ENCODE measurements at places on chromosomes 1 and 21. TPM values are rescaled to one million over a fixed set of nuclear protein-coding genes. Genes with fewer than 3 reads are reported as not detected.

DNA sequence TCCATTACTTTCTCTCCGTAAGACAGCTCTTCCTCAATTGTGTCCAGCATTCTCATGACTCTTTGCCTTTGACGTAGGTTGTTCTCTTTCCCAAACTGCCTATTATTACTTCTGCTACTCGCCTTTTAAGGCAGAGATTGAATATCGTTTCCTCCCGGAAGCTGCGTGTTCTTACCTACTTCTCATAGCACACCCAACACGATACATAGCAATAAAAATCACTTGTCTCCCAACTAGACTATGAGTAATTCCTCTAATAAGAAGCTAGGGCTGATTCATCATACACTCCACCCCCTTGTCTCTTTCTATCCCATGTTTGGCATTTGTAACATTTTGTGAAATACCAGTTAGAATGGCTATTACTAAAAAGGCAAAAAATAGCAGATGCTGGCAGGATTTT is 55.8 kb upstream of the SGIP1 start:
- DNase-seq = no peak
- H3K36me3 ChIP-seq = no peaks in the 10 kb centered on the region
- H3K27ac ChIP-seq = no peak overlapping the region

KCNJ9 gene
- total RNA-seq = not detected

GRCh38 chr1:20732071-20732587 is 374 bp downstream of the SH2D5 start:
- DNase-seq = peak; percentile 75
- H3K36me3 ChIP-seq = no peaks in the 10 kb centered on the region
- H3K27me3 ChIP-seq = no peaks in the 10 kb centered on the region
- peak overlapping the region; percentile 3 for H3K4me3 ChIP-seq
- no peak overlapping the region for H3K27ac ChIP-seq

AMIGO1 gene
- 13.7 TPM for total RNA-seq

- H3K4me1 ChIP-seq = no peaks in the 10 kb centered on the region
- H3K4me3 ChIP-seq = no peak overlapping the region
- H3K27me3 ChIP-seq = no peaks in the 10 kb centered on the region
- DNase-seq = no peak
Observed at GRCh38 chr1:169326261-169326955, 41.2 kb downstream of the NME7 start.

DNA sequence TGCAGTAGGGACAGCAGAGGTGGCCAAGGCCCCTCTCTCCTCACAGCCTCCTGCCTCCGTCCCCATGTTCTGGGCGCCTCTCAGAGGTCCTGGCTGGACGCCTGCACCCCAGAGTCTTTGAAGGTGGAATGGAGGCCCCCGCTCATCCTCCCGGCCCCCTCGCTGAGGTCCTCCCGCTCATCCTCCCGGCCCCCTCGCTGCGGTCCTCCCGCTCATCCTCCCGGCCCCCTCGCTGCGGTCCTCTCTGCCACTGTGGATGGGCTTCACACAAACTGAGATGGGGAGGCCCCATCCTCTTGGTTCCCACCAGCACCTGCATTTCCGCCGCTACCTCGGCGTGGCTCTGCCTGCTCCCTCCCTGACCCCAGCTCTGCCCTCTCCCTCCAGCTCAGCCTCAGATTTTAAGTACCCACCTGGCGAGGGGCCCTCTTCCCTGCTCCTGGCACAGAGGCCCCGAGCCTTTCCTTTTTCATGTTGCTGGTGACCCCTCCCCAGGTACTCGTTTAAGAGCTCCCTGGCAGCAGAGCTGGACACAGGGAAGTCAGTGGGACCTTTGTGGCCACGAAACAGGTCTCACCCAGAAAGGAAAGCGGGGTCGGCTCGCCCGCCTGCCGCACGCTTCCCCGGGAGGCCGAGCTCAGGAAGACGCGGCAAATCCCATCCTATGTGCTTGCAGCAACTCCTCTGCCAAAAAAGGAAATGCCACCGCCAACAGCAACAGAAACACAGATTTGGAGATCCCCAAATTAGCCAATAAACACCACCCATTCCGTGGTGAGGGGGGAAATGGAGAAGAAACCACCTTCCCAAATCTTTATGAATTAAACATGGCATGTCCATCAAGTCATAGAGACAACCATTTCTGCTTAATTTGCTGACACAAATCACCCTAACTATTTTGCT is 143.7 kb downstream of the PRDM16 start:
- DNase-seq = no peak
- H3K27ac ChIP-seq = no peak overlapping the region
- no peaks in the 10 kb centered on the region for H3K27me3 ChIP-seq
- no peaks in the 10 kb centered on the region for H3K36me3 ChIP-seq

AVPR1B gene
- 0.68 TPM for total RNA-seq

DNA sequence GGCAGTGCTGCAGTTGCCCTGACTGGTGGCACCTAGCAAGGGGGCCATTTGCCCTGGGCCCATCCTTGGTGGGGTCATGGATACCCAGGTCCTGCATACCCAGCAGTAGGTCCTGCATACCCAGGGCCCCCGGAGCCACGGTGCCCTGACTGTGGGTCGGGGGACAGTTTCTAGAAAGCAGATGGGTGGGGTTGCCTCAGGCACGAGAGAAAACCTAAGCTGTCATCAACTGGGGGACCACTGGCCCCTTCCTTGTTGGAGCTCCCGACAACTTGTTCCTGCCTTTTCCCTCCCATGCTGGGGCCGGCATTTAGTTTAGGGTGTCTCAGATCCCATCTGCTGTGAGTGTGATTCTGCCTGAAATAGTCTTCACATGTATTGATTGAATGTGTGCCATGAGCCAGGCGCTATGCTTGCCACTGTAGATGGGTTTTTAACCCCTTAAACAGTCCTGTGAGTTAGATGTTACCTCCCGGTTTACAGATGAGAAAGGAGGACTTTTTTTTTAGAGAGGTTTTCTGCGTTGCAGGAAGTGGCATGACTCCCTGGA is 15.6 kb downstream of the SPSB1 start:
- DNase-seq = no peak
- peaks cover 44% of the 10 kb centered on the region for H3K4me1 ChIP-seq
- H3K36me3 ChIP-seq = no peaks in the 10 kb centered on the region
- peak overlapping the region; percentile 7 for H3K27ac ChIP-seq
- no peaks in the 10 kb centered on the region for H3K27me3 ChIP-seq

- peak overlapping the region; percentile 94 for H3K27ac ChIP-seq
- H3K4me1 ChIP-seq = peaks cover 23% of the 10 kb centered on the region
- no peaks in the 10 kb centered on the region for H3K36me3 ChIP-seq
- no peaks in the 10 kb centered on the region for H3K27me3 ChIP-seq
Observed at GRCh38 chr1:223700388-223700918, 11.9 kb upstream of the CAPN2 start.

GRCh38 chr1:199218533-199218932 is 579.7 kb downstream of the PTPRC start:
- no peaks in the 10 kb centered on the region for H3K36me3 ChIP-seq
- H3K4me3 ChIP-seq = no peak overlapping the region
- H3K27ac ChIP-seq = no peak overlapping the region

GRCh38 chr21:25005388-25005787 is 601.9 kb downstream of the MRPL39 start:
- H3K27ac ChIP-seq = no peak overlapping the region
- H3K36me3 ChIP-seq = no peaks in the 10 kb centered on the region
- no peak for DNase-seq

PCP4 gene
- total RNA-seq = 199 TPM

DNA sequence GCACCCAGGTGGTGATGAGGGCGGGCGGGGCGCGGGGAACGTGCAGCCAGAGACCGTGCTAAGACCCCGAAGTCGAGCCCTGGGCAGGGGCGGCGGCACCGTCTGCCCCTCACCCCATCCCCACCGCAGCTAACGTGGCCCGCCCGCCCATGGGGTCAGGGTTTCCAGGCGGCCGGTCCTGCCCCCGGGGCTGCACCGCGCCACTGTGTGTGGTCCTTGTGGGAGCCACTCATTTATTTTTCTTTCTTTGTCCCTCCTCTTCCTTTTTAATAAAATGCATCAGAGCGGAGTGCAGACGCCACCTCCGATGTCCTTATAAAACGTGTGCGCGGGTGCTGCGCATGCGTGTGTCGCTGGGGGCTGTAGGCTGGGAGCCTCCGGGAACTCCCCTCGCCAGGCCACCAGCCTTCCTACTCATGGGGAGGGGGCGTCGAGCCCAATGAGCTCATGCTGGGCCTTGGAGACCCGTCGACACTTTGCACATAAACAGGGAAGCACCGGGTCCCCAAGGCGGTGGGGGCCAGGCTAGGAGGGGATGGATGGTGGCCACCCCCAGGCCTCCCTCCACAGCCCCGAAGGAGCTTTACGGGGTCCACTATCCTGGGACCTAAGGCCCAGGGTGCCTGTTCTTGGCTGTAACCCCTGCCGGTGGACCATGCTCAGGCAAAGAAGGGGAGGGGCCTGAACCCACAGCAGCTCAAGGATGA is 59.9 kb downstream of the WNT9A start:
- H3K36me3 ChIP-seq = no peaks in the 10 kb centered on the region
- peaks cover 23% of the 10 kb centered on the region for H3K4me1 ChIP-seq
- peak overlapping the region; percentile 52 for H3K4me3 ChIP-seq
- peak overlapping the region; percentile 80 for H3K27ac ChIP-seq

GABPA gene
- total RNA-seq = 37.8 TPM

DNA sequence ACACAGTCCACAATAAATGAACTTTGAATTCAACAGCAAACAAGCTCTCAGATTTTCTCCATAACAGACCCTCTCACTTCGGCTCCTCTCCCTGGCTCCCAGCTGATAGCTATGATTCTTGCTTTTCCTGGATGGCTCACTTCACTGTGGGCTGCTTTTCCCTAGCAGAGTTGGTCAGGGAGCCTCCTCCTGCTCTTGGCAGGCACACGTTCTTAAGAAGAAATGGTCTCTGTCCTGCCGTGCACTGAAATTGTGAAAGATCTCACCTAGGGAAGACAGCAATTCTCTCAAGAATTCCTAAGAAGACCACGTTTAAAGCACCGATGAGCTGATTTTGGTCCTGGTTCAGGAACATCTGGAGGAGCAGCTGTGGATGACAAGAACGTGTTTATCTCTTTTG is 148.5 kb upstream of the KCNK2 start:
- no peaks in the 10 kb centered on the region for H3K4me1 ChIP-seq
- H3K4me3 ChIP-seq = no peak overlapping the region
- no peak overlapping the region for H3K27ac ChIP-seq
- no peak for DNase-seq
- H3K36me3 ChIP-seq = no peaks in the 10 kb centered on the region

GRCh38 chr1:3773572-3774275 is 1.2 kb downstream of the SMIM1 start:
- peaks cover 46% of the 10 kb centered on the region for H3K4me1 ChIP-seq
- H3K36me3 ChIP-seq = no peaks in the 10 kb centered on the region
- H3K27ac ChIP-seq = peak overlapping the region; percentile 64
- DNase-seq = no peak

- H3K4me3 ChIP-seq = no peak overlapping the region
- H3K27ac ChIP-seq = no peak overlapping the region
- H3K36me3 ChIP-seq = no peaks in the 10 kb centered on the region
Observed at GRCh38 chr21:17834639-17835354, 15.6 kb upstream of the C21orf91 start.

ADCY10 gene
- total RNA-seq = 0.40 TPM

DNA sequence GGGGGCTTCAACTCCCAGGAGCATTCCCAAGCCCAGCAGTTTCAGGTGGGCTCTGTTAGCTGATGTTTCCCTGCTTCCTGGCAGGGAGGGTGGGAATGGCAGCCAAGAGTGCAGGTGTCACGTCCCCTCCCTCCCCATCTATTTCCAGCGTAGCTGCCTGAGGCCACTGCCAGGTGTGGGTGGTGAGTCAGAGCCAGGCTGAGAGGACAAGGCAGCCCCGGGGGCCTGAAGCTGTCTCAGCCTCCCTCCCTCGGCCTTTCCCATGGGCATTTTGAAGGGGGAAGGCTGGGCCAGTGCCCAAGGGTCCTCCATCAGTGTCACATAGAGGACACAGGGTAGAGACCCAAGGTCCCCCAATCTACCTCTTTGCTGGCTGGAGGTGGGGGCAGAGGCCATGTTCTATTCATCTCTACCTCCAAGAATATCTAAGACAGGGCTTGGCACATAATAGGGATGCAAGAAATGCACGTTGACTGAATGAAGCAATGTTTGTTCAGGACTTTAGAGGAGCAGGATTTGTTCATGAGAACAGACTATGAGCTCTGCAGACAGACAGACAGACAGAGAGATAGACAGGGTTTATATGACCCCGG is 34.4 kb upstream of the ID3 start:
- peak overlapping the region; percentile 62 for H3K27ac ChIP-seq
- no peak overlapping the region for H3K4me3 ChIP-seq
- DNase-seq = peak; percentile 58
- peaks cover 73% of the 10 kb centered on the region for H3K4me1 ChIP-seq
- no peaks in the 10 kb centered on the region for H3K27me3 ChIP-seq
- H3K36me3 ChIP-seq = no peaks in the 10 kb centered on the region

BCAR3 gene
- 29.6 TPM for total RNA-seq

CD1E gene
- total RNA-seq = not detected

DNA sequence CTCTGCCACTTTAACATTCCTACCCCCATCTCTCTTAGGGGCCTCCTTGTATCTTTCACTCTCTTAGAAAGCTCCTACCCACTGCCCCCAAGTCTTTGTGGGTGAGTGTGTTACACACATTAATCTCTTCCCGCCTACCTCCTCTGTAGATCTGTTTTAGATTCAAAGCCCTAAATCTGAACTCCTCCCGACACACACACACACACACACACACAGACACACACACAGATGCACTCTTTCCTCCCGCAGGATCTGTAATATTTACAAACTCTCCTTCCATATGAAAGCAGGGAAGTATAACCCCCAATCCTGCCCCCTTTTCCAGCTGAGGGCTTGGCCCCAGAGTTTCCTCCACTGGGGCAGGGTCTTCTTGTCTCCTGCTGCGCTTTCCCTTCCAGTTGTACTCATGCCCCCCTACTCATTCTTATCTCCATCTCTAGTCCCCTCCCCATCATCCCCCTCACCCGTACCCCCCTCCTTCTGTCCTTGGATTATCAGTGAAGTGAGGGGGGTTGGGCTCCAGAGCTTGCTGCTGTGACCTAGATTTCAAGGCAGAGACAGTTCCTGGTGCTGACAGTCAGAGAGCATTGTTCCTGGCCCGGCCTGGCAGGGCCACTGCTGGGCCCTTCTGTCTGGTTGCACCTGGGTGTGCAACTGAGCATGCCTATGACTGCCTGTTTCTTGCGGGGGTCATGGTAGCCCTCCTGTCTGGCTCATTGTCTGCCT is 4.3 kb downstream of the PEA15 start:
- H3K27me3 ChIP-seq = no peaks in the 10 kb centered on the region
- no peak overlapping the region for H3K4me3 ChIP-seq
- H3K36me3 ChIP-seq = peaks cover 25% of the 10 kb centered on the region
- H3K27ac ChIP-seq = peak overlapping the region; percentile 21
- peak; percentile 47 for DNase-seq
- H3K4me1 ChIP-seq = peaks cover 57% of the 10 kb centered on the region

- no peaks in the 10 kb centered on the region for H3K27me3 ChIP-seq
- no peak overlapping the region for H3K4me3 ChIP-seq
- no peaks in the 10 kb centered on the region for H3K4me1 ChIP-seq
- H3K36me3 ChIP-seq = no peaks in the 10 kb centered on the region
- no peak overlapping the region for H3K27ac ChIP-seq
- DNase-seq = no peak
Observed at GRCh38 chr1:65009176-65009575, 42.8 kb upstream of the JAK1 start.

G0S2 gene
- 14.1 TPM for total RNA-seq
